ENCODE measurements at places on chromosomes 6 and 20.
A peak's percentile ranks its signal among the peaks of the same experiment; 100 is the strongest.

DNA sequence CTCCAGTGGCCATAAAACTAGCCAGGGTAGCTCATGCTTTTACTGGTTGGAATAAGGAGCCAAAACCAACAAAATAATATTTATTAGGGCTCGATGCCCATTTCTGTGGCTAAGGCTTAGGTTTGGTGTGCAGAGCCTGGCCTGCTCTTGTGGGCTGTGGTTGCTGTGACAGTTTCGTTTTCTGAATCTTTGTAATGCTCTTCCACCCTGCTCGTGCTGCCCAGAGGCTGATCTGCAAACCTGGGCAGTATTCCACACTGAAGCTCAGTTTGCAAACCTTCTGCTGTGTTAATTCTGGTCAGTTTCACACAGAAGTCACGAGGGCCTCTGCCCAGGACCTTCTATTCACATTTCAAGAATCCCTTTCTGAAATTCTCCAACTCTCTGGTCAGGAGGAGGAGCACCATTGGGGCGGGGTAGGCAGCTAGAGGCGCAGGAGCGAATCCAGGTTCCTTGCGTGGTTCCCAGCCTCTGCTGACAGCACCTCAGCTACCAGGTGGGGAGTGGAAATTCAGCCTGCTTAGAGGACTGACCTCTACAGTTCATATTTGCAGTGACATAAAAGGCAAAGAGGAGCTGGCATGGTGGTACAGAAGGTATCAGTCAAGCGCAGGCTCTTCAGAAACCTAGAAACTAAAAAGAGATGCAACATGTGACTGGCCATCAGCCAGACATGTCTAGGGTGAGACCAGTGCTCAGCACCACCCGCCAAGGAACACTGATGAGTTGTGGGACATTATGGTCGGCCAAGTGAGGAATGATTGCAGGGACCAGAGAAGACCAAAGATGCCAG is 14.3 kb upstream of the C20orf144 start:
- DNase-seq, result no peak

DNA sequence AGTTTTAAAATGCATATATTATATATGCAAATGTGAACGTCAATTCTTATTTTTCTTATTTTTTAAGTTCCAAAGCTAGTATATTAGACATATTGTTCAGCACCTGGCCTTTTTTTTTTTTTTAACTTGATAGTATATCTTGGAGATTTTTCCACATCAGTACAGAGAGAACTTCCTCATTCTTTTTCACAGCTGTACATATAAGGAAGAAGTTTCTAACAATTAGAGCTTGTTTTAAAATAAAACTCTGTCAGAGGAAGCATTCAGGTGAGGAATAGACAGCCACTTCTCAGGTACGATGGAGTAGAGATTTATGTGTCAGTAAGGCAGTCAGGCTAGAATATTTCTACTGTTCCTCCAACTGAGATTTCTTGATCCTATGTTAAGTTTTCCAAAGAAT is 233.1 kb upstream of the SUPT3H start:
- no peak for DNase-seq

DNA sequence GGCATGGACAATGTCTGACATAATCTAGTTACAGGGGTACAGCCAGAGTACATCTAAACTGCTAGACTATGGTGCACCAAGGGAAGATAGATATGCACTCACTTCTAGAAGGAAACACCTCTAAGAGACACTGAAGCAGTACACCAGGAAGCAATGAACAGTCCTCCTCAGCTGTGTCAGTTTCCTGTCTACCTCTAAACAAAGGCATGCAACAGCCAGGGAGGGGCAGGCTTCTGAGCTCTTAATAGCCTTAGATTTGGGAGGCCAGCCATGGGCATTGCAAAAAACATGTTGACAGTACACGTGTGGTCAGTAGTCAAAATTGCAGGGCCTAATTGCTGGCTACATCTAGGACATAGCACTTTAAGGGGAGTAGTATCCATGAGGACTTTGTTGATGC is 21.4 kb downstream of the CRYBG1 start:
- DNase-seq, result no peak

DNA sequence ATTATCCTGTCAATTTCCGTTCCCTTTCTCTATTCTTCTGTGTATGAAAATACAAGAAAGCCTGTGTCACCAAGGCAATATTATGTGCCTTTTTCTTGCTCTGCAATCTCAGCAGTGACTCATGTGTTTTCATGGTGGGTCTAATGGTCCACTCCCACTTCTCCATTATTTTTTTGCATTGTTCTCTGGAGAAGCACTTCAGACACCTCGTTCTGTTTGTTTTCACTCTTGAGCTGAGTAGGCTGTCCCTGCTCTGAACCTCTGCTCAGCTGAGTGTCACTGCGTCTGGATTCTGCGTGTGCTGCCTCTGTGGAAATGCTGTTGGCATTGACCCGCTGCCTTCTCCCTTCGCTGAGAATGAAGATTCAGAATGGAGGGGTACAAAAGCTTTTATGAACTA is 230.6 kb downstream of the TMEM242 start:
- DNase-seq, result peak; percentile 78

DNA sequence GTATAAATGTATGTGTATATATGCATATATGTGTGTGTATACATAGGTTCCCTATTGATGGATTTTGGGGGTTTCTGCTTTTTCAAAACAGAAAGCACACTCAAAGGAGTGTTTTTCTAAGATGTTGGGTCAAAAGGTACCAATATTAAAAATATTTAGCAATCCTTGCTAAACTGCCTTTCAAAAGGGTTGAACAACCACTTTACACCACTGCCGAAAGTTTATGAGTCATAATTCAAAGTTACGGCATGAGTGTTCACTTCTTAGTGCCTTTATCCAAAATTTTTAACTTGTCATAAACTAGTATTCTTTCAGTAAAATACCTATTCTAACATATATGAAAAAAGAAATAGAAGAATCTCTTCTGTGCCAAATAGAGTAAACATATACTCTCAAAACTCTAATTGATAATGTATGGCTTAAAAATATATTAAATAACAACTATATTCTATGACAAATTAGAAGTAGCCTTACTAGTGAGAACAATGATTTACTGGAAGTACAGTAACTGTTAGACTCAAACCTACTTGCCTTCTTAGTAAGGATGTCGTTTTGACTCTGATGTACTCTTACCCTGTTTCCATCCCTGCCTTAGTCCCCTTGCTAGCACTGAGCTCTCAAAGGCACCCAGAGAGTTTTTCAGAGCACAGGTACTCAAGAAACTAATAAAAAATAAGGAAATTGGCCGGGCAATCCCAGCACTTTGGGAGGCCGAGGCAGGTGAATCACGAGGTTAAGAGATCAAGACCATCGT is 136.1 kb downstream of the INSM1 start:
- no peak for DNase-seq

- no peak for DNase-seq
These were observed 247.2 kb downstream of the NRN1 start for GRCh38 chr6:5759571-5759970.

DNA sequence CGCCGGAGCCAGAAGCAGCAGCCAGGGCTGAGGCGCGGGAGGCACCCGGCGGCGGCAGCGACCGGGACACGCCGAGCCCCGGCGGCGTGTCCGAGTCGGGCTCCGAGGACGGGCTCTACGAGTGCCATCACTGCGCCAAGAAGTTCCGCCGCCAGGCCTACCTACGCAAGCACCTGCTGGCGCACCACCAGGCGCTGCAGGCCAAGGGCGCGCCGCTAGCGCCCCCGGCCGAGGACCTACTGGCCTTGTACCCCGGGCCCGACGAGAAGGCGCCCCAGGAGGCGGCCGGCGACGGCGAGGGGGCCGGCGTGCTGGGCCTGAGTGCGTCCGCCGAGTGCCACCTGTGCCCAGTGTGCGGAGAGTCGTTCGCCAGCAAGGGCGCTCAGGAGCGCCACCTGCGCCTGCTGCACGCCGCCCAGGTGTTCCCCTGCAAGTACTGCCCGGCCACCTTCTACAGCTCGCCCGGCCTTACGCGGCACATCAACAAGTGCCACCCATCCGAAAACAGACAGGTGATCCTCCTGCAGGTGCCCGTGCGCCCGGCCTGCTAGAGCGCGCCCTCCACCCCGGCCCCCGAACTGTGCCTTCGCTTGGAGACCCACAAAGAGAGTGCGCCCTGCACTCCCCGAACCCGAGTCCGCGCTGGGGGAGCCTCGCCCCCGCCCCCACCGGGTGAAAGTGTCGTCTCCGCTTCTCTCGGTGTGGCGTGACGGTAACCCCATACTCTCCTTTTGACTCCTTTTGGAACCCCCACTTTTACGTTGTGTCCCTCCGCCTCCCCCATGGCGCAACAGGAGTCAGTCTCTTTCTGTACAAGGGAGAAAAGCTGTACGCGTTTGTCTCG is 1.6 kb downstream of the INSM1 start:
- peak; percentile 70 for DNase-seq

Data from NCI-H1105 treated with DMSO at 0.1 percent for 48 hours (cell line).